HCT116 (cell line): ENCODE measurements at places on chromosomes 2 and 18. TPM values are rescaled to one million over a fixed set of nuclear protein-coding genes. Genes with fewer than 3 reads are reported as not detected.
A peak's percentile ranks its signal among the peaks of the same experiment; 100 is the strongest.

Gene PELI1
- total RNA-seq: 7.9 TPM

Gene C2orf78
- 1.5 TPM for total RNA-seq

Gene STAT4
- total RNA-seq: 2.0 TPM

Gene RFX8
- not detected for total RNA-seq

Gene ANKRD62
- 0.34 TPM for total RNA-seq

DNA sequence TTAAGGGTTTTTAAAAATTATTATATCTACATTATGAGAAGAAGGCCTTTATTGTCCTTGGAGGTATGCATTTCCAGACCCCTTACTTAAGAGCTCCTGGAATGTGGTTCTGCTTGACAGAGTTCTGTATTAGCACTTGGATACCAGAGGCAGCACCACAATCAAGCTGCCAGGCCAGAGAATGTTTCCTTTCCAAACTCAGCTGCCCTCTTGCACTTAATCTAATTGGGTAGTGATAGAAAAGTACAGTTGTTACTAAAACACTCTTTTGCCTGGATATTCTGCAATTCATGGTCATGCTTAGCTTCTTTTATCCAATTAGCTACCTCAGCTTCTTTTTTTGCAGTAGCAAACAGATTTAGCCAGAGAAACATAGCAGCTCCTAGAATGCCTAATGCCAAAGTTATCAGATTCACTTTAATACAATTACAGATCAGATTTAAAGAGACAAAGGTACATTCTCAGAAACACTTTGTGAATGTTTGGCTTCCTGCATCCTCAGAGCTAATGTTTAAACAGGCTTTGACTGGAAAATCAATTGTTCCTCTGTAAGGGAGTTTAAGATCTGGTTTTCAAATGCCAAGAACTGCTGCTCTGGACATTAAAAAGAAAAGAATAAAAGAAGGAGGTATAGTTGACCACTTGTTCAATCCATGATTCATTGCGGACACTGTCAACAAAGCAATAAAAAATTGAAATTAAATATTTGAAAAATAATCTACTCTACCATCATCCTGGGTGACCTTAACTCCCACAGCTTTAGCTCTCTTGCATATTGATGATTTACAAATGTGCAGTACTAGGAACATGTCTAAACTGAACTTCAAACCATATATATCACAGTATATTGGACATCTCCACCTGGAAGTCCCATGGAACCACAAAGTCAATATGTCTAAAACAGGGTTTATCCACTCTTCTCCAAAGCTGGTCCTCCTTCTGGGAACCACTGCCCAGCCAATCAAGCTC is 12.8 kb downstream of the NOSTRIN start:
- H3K4me1 ChIP-seq: no peaks in the 10 kb centered on the region
- DNase-seq: no peak
- H3K27ac ChIP-seq: no peak overlapping the region
- H3K36me3 ChIP-seq: no peaks in the 10 kb centered on the region
- H3K27me3 ChIP-seq: no peaks in the 10 kb centered on the region

GRCh38 chr18:69897397-69898108 is 50.1 kb downstream of the CD226 start:
- H3K27ac ChIP-seq: no peak overlapping the region
- H3K36me3 ChIP-seq: no peaks in the 10 kb centered on the region
- no peaks in the 10 kb centered on the region for H3K4me1 ChIP-seq
- no peak for DNase-seq

GRCh38 chr2:10238991-10239485 is 63.7 kb upstream of the HPCAL1 start:
- no peak for DNase-seq
- H3K36me3 ChIP-seq: no peaks in the 10 kb centered on the region
- H3K4me1 ChIP-seq: no peaks in the 10 kb centered on the region
- H3K27ac ChIP-seq: no peak overlapping the region

- H3K4me1 ChIP-seq: no peaks in the 10 kb centered on the region
- H3K27me3 ChIP-seq: no peaks in the 10 kb centered on the region
- H3K4me3 ChIP-seq: no peak overlapping the region
- no peak for DNase-seq
These were observed 271.1 kb upstream of the CDH19 start for GRCh38 chr18:66874812-66875474.

GRCh38 chr2:168939918-168940317 is 38.8 kb downstream of the G6PC2 start:
- DNase-seq: no peak
- H3K4me3 ChIP-seq: no peak overlapping the region
- H3K27me3 ChIP-seq: no peaks in the 10 kb centered on the region
- H3K27ac ChIP-seq: no peak overlapping the region
- no peaks in the 10 kb centered on the region for H3K4me1 ChIP-seq

- H3K27me3 ChIP-seq: no peaks in the 10 kb centered on the region
- 0 out of 2 replicates have a peak, but pooled peaks cover 3% of the 10 kb centered on the region for H3K4me1 ChIP-seq
- H3K36me3 ChIP-seq: peaks cover 5% of the 10 kb centered on the region; the same call in 1 of the 2 replicates
- no peak overlapping the region for H3K27ac ChIP-seq
- no peak overlapping the region for H3K4me3 ChIP-seq
These were observed 47.6 kb upstream of the PTH2R start for GRCh38 chr2:208358758-208359631.

DNA sequence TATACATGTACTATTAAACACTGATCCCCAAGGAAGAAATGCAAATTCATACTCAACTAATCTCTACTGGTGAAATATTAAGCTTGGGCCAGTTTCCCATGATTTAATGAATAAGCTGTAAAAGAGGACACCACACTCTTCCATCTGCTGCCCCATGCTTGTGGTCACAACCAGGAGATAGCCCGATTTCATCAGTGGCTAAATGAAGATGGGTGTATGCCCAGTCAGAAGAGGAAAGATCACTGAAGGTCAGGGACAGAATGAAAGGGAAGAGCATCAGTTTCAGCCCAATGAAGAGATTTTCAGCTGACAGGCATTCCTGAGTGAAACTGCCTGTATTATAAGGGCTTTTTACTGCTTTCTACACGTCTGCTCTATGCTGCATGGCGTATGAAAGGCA is 103.5 kb downstream of the KCNS3 start:
- H3K27me3 ChIP-seq: no peaks in the 10 kb centered on the region
- H3K36me3 ChIP-seq: no peaks in the 10 kb centered on the region
- no peaks in the 10 kb centered on the region for H3K4me1 ChIP-seq
- DNase-seq: no peak
- H3K4me3 ChIP-seq: no peak overlapping the region

DNA sequence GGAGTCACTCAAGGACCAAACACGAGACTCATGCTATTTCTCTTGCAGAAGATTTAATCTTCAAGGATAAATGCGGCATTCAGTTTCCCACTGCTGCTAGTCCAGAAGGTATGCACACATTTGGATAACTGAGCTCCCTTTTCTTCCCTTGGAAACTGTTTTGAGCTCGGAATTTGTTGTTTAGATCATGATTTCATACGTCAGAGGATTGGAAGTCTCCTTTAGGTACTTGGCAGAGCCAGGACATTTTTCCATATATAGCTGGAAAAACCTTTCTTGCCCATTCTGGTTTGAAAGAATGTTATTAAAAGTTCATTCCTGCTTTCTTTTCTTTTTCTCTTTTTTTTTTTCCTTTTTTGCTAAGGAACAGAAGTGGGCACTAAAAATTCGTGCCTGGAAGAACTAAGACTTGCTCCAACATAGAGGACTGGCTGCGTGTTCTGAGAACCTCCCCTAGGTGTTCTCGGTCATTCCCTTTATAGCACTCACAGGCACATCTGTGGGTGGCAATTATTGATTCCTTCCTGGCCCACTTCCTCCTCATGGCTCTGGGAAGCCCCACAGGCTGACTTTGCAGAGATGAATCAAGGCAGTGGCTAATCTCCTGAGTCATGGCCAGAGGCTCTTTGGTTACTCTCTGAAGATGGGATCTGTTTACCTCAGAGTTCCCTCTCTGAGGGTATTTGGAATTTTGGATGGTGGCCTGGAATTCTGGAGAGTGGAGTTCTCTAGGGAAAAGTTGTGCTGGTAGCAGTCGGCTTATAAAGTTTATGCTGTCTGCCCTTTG is 104.8 kb downstream of the PLCL1 start:
- peaks cover 2% of the 10 kb centered on the region; the same call in 1 of the 2 replicates for H3K4me1 ChIP-seq
- no peak overlapping the region for H3K27ac ChIP-seq
- peak; percentile 6 for DNase-seq

- no peak overlapping the region for H3K4me3 ChIP-seq
- peaks cover 5% of the 10 kb centered on the region; the same call in 1 of the 2 replicates for H3K4me1 ChIP-seq
- H3K27me3 ChIP-seq: no peaks in the 10 kb centered on the region
- no peak for DNase-seq
These were observed 66.9 kb upstream of the SMAD2 start for GRCh38 chr18:47997338-47997780.

GRCh38 chr18:64082513-64082912 is 66.4 kb downstream of the LINC00305 start:
- H3K4me1 ChIP-seq: no peaks in the 10 kb centered on the region
- H3K27ac ChIP-seq: no peak overlapping the region
- no peak for DNase-seq
- H3K4me3 ChIP-seq: no peak overlapping the region
- no peaks in the 10 kb centered on the region for H3K36me3 ChIP-seq
